ENCODE measurements at places on chromosomes 12 and 14. TPM values are rescaled to one million over a fixed set of nuclear protein-coding genes. Genes with fewer than 3 reads are reported as not detected.

AQP2 gene
- not detected for total RNA-seq

GRCh38 chr14:25837551-25837965, 760.3 kb downstream of the NOVA1 start:
- DNase-seq = no peak

DNA sequence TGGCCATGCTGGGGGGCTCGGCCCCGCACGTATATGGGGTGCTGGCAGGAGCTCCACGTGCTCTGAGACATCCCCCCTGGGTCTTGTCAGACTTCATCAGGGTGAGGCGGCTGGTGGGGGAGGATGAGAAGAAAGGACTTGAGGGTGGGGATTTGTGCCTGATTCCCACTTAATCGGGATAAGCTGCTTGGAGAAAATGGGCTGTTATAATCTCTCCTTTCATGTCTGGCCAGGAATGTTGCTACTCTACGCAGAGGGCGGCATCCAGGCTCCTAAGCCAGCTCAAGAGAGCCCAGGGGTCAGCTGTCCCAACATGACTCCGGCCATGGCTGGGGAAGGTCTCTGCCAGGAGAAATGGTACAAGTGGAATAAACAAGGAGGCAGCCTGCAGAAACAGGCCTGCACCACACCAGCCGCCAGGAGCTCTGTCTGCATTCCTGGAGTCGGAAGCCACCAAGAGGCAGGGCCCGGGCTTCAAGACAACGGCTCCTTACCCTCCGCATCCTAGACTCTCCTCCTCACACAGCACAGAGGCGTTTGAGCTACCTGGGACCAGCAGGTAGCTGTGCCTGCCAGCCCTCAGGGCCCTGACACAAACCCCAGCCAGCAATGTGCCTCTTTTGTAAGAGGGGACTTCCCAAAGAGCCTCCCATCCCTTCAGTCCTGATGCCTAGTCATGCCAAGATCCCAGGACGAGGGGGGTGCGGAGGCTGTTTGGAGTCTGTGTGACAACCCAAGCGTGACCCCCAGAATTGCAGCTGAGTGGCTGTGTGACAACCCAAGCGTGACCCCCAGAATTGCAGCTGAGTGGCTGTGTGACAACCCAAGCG, 195.8 kb upstream of the DIO3 start:
- DNase-seq = no peak

DNA sequence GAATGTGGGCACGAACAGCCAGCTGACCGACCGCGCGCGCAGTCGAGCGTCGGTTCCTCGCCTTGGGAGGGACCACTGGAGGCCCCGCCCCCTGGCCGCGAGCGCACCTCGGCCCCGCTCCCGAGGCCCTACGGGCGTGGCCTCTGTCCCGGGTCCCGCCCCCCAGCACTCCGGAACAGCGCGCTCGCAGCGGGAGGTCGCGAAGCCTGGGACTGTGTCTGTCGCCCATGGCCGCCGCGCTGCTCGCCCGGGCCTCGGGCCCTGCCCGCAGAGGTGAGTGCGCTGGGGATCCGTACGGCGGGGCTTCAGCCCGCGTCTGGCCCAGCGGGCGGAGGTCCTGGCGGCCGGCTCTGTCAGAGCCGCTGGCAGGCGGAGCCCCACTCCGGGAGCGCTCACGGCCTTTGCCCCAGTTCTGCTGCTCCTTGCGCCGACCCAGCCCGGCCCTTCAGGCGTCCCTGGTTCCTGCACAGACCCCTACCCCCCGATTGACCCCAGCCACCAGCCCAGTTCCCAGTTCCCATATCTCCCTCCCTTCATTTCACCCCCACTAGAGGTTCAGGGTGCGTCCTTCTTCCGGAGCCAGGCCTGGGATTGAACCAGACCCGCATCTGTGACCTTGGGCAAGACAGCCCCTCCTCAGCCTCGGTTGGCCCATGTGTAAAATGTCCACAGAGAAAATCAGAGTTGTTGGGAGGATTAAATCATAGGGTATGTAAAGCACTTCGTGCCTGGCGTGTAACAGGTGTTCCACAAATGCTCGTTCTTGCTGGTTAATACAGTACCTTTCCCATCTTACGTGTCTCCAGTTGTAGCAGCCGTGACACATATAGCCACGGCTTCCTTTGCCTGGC, at the start of gene ACADS:
ACADS (plus strand) TSS at position 168 of the 851 bp plus-strand sequence; CDS start at position 228, 60 bp downstream.
- peak; percentile 94 for DNase-seq

DNA sequence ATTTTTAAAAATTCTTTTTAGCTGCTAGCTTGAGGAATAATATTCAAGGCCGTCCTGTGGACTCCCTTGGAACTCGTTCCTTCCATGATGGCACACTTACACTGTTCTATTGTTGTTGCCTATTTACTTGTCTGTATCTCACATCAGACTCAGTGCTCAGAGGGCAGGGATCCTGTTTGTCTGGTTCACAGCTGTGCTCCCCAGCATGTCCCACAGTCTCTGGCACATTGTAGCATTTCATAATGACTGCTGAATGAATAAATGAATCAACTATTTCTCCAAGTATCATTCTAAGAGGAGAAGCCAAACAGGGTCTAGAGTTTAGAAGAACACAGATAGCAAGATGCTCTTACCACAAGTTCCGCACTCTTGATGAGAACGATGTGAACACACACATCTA, 48.0 kb downstream of the NTN4 start:
- DNase-seq = no peak

- DNase-seq = no peak
These were observed 2.7 kb downstream of the APPL2 start for GRCh38 chr12:105233041-105233905.

GRCh38 chr14:100731846-100732765, 5.4 kb downstream of the DLK1 start:
- DNase-seq = no peak
